ENCODE measurements at places on chromosomes 1 and 21. TPM values are rescaled to one million over a fixed set of nuclear protein-coding genes. Genes with fewer than 3 reads are reported as not detected.

GJA4 gene
- total RNA-seq = 0.87 TPM

AMIGO1 gene
- total RNA-seq = 6.1 TPM

CCDC190 gene
- total RNA-seq = 0.14 TPM

DNA sequence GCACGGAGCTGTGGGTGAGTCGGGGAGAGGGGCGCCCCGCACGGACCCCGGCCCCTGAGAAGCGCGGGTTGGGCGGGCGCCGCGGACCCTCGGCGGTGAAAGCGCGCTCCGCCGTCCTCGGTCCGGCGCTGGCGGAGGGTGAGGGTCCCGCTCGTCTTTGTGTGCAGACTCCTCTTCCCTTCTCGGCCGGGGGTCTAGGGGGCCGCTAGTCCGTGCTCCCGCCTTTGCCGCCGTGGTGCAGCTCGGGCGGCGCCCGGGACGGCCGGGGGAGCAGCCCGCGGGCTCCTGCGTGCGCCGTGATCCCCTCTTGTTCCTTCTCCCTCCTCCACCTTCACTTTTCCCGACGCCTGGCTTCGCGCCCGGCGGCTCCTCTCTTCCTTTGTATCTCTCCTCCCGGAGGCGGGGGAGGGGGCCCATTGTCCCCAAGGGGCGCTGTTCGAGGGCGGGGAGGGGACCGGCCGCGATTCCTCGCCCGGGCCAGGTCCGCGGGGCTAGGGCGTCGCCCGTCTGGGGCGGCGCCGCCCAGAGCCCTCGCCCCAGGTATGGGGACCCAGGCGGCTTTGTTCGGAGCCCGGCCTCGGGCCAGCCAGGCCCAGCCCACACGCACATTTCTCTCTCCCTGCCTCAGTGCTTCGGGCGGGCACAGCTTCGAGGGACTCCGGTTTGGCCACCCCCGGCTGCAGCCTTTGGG lies 519 bp downstream of the FNBP1L start:
- peaks cover 6% of the 10 kb centered on the region for H3K36me3 ChIP-seq
- peaks cover 25% of the 10 kb centered on the region for H3K4me1 ChIP-seq
- no peaks in the 10 kb centered on the region for H3K27me3 ChIP-seq
- peak overlapping the region; percentile 94 for H3K27ac ChIP-seq

- H3K36me3 ChIP-seq = peaks cover 3% of the 10 kb centered on the region
- H3K4me3 ChIP-seq = no peak overlapping the region
- peaks cover 19% of the 10 kb centered on the region for H3K4me1 ChIP-seq
- no peak for DNase-seq
These were observed 199.2 kb downstream of the DNM3 start for GRCh38 chr1:172040466-172040865.

GRCh38 chr1:24896176-24896575 lies 33.9 kb downstream of the RUNX3 start:
- no peaks in the 10 kb centered on the region for H3K4me1 ChIP-seq
- no peak overlapping the region for H3K27ac ChIP-seq
- DNase-seq = peak; percentile 54
- H3K36me3 ChIP-seq = peaks cover 5% of the 10 kb centered on the region
- H3K4me3 ChIP-seq = no peak overlapping the region
- peaks cover 21% of the 10 kb centered on the region for H3K27me3 ChIP-seq

- H3K4me1 ChIP-seq = peaks cover 29% of the 10 kb centered on the region
- peak overlapping the region; percentile 22 for H3K27ac ChIP-seq
- no peak for DNase-seq
- H3K36me3 ChIP-seq = no peaks in the 10 kb centered on the region
- H3K27me3 ChIP-seq = peaks cover 19% of the 10 kb centered on the region
These were observed 15.0 kb upstream of the LEMD1 start for GRCh38 chr1:205436776-205437410.

DNA sequence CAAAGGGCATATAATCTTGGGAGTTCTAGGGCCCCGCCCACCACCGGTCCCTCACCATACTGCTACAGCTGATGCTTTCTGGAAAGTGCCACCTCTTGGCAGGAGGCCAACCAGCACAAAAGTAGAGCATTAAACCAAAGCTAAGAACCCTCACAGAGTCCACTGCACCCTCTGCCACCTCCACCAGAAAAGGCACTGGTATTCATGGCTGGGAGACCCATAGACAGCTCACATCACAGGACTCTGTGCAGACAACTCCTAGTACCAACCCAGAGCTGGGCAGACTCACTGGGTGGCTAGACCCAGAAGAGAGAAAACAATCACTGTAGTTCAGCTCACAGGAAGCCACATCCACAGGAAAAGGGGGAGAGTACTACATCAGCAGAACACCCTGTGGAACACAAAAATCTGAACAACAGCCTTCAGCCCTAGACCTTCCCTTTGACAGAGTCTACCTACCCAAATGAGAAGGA lies 10.8 kb downstream of the THEM4 start:
- no peak overlapping the region for H3K27ac ChIP-seq
- no peak for DNase-seq
- H3K27me3 ChIP-seq = no peaks in the 10 kb centered on the region
- H3K4me3 ChIP-seq = no peak overlapping the region
- H3K36me3 ChIP-seq = peaks cover 23% of the 10 kb centered on the region

DNA sequence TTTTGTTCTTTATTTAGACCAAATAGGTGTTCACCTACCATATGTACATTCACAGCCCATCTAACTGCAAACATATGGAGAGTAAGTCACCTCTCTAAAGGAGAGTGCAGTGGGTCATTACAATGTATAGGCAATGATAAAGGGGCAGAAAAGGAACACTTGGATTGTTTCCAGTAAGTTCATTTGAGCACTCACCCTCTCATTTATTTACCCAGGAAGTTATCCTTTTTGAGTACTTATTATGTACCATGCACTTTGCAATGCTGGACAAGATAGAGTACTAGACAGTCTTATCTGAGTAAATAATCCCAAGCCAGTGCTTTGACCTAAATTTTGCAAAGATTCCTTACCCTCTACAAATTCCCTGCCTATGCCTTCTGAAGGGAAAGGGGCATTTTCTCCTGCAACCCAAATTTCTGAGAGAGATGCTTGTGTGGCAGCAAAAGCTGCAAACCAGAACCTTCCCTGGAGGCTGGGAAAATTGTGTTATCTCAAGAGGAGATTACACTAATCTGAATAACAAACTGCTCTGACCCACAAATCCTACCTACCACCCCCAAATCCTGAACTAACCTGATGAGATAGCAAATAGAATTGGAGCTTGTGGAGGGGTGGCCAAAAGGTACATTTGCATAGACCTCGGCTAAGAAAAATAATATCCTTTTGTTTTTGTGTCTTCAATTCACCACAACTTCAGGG lies 18.6 kb upstream of the RGS8 start:
- peaks cover 3% of the 10 kb centered on the region for H3K27me3 ChIP-seq
- no peak overlapping the region for H3K4me3 ChIP-seq
- peaks cover 27% of the 10 kb centered on the region for H3K4me1 ChIP-seq
- H3K27ac ChIP-seq = no peak overlapping the region
- no peaks in the 10 kb centered on the region for H3K36me3 ChIP-seq

GRCh38 chr1:69528376-69528775 lies 39.3 kb upstream of the LRRC7 start:
- H3K27ac ChIP-seq = no peak overlapping the region
- no peaks in the 10 kb centered on the region for H3K4me1 ChIP-seq
- no peaks in the 10 kb centered on the region for H3K36me3 ChIP-seq
- no peak overlapping the region for H3K4me3 ChIP-seq
- DNase-seq = no peak
- no peaks in the 10 kb centered on the region for H3K27me3 ChIP-seq

DNA sequence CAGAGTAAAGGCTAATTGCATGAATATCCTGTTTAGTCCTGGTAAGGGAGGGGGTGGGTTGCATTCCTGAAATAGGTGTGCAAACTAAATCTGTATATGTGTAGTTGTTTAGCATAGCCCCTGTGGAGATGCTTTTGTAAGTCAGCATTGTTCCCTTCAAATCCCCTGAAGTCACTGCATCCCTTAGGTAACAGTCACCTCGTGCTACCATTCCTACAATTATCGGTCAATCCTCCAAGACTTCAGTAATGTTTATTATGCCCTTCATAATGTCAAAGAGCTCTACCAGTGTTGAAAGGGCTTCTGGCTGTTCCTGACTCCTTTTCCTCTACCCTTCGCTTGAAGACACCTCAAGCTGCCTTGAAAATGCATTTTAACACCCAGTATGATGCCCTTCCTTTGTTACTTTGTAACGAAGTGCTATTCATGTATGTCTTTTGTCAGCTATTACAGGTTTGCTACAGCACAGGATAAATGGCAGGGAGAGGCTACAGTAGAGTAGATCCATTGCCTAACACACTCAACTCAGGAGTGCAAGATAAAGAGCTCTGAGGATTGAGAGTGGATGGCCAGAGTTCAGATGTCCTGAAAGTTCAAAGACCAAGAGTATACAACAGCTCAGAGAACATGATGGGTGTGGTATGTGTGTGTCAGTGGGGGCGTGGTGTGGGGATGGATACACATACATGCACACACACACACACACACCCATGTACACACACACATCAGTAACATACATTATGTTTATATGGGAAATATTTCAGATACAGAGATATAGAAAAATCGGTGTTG lies 27.4 kb upstream of the FOXD3 start:
- H3K36me3 ChIP-seq = no peaks in the 10 kb centered on the region
- H3K27me3 ChIP-seq = peaks cover 13% of the 10 kb centered on the region
- H3K4me3 ChIP-seq = no peak overlapping the region
- no peak for DNase-seq

GRCh38 chr1:41192456-41193178 lies 49.5 kb downstream of the SCMH1 start:
- no peak for DNase-seq
- peaks cover 4% of the 10 kb centered on the region for H3K4me1 ChIP-seq
- no peak overlapping the region for H3K4me3 ChIP-seq

All from type B pancreatic cell (in vitro differentiated cells).